ENCODE measurements at places on chromosomes 7 and 10.

GRCh38 chr7:107100824-107101223 lies 56.3 kb downstream of the PRKAR2B start:
- ATAC-seq = no peak

DNA sequence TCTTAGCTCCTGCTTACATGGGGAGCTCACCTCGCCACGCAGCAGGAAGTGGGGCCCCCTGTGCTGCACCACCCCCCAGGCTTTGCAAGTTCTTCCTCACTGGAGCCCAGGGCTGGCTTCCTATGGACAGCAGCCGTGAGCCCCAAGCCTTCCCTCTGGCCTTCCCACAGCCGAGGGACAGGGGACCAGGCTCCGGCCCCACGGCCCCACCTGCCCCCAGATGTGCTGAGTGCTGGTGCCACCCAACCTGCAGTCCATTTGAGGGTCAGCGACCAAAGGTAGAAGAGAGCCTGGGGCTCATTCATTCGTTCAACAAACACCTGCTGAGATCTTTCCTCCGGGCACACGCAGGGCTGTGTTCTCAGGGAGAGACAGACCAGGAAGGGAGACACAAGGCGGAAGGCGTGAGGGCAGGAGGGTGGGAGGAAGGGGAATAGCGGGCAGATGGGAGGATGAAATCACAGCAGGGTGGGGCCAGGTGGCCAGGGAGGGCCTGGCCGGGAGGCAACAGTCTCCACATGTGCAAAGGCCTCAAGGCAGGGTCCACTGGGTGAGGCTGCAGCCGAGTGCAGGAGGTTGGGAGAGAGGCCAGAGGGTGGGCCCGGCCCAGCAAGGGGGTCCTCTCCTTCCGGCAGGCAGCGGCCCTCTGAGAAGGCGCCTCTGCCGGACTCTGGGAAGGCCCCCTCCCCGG lies 100.1 kb downstream of the FOXL3 start:
- no peak for ATAC-seq

- ATAC-seq = no peak
Measured at GRCh38 chr7:67407392-67408071, 410.9 kb downstream of the TYW1 start.

DNA sequence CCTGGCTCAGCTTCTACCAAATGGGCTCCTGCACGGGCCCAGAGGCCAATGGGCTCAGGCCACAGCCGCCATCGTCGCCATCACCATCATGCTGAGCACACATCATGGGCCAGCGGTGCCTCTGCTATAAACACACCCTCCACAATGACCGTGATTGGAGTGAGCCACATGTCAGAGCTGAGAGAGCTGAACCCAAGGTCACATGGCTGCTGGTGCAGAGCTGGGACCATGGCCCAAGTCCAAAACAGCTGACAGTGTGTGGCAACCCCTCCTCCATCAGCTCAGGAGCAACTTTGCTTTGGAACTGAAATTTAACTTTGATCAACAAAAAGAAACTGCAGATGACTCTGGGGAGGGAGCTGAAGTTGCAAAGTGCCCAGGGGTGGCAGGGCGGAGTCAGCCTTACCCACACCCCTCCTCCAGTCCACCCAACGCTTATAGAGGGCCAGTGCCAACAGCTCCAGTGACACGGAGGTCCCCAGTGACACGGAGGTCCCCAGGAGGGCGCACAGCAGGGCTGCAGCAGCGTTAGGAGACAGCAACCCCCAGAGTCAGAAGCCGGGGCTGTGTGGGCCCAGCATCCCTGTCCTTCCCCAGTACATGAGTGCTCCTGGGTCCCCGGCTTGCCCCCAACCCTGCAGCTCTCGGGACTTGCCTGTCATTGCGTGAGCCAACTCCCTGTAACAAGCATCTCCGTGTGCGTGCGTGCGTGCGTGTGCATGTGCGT lies 249.6 kb downstream of the ELFN1 start:
- ATAC-seq = peak; percentile 44

DNA sequence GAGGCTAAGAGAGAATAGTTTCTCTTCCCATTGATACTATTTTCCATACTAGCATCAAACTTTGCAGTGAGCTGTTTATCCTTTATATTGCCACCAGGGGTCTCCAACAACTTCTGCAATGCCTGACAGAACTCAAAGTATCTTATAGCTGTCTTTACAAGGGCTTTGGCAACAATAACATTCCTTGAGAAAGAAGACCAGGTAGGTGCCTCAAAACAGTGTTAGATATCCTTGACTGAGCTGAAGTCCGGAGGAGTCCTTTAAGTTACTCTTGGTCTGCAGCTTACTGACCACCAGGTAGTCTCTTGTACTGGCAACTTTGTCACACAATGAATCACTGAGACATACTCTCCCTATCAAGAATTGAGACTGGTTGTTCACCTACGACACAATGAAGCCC lies 30.0 kb upstream of the TES start:
- peak; percentile 60 for ATAC-seq

DNA sequence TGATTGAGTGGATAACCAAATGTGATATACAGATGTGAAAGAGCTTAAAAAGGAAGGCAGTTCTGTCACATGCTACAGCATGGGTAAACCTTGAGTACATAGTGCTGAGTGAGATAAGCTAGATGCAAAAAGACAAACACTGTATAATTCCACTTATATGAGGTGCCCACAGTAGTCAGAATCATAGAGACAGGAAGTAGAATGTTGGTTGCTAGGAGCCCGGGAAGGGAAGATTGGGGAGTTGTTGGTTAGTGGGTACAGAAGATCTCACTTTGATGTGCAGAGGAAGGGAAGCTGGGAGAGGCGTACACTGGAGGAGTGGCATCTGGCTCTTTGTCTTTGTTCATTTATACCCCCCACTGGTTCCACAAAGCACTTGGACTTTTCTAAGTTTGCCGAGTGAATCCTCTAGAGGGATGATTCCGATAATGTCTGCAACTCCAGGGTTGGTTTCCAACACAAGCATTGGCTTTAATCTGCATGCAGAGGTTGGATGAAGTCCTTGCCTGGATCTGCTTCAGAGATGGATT lies 39.5 kb downstream of the TSPAN14 start:
- ATAC-seq = no peak

DNA sequence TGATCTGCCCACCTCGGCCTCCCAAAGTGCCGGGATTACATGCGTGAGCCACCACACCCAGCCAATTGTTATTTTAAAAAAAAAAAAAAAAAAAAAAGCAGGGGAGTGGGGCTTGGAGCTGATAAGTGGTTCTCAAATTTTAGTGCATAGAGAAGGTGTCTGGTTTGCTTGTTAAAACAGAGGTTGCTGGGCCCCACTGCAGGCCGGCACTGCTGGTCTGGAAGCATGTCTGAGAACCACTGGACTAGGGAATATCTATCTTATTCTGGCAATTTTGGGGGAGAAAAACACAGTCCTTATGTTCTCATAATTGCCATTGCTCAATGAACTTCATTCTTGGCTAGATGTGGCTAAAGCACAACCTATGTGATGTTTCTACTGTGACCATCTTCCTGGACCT lies 19.0 kb upstream of the FIGNL1 start:
- ATAC-seq = no peak

DNA sequence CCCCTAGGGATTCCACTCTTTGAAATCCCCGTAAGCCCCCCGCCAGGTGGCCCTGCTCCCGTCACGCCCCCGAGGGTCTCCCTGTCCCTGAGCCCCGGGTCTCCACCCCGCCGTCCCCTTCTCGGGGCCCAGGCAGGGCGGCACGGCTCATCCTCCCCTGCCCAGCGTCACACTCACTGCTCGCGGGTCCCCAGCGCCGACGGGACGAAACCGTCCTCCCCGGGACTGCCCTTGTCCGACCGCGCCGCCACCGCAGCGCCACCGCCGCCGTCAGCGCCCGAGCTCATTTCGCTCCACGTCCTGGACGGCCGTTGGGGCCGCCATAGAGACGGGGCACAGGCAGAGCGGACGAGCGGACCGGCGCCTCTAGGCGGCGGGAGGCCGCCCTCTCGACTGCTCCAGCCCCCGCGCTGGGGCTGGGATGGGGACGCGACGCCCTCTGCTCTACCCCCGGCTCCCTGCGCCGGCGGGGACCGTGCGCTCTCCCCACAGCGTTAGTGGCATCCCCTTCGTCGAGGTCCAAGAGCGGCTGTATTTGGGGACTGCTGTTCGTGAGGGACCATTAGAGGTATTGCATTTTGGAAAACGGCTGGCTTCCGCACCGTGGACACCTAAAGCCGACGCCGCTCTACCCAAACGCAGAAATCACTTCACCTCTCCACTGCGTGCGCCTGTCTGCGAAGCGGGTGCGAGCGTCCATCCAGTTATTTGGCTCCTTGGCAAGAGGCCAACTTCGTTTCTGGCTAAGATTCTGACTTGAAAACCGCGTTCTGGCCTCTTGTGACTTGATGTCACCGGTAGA lies at the start of gene EEF1AKMT2:
TSS of gene EEF1AKMT2 (minus strand) at position 341 of the 802 bp plus-strand sequence. CDS start at position 287, 54 bp downstream.
- ATAC-seq = peak; percentile 99

DNA sequence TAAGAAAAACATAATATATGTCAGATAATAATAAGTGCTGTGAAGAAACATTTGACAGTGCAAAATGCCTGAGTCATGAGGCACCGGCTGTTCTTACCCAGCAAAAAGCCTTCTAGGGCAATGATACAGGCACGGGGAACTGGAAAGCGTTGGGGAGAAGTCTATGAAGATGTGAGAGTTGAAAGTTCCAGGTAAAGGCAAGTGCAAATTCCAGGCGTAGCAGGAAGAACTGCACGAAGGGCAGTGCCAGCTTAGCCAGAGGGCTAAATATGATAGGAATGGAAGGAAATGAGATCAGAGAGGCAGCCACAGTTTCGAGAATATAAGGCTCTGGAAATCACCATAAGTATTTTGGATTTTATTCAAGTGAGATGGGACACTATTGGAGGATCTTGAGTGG lies 87.0 kb downstream of the IPMK start:
- ATAC-seq = no peak

GRCh38 chr7:72335561-72336381 lies 76.4 kb downstream of the CALN1 start:
- ATAC-seq = no peak

- no peak for ATAC-seq
Measured at GRCh38 chr7:125136341-125136740, 206.7 kb upstream of the POT1 start.

GRCh38 chr7:153081496-153081895 lies 321.9 kb downstream of the ACTR3B start:
- ATAC-seq = no peak

- no peak for ATAC-seq
Measured at GRCh38 chr10:60029475-60029874, 123.1 kb upstream of the CCDC6 start.

DNA sequence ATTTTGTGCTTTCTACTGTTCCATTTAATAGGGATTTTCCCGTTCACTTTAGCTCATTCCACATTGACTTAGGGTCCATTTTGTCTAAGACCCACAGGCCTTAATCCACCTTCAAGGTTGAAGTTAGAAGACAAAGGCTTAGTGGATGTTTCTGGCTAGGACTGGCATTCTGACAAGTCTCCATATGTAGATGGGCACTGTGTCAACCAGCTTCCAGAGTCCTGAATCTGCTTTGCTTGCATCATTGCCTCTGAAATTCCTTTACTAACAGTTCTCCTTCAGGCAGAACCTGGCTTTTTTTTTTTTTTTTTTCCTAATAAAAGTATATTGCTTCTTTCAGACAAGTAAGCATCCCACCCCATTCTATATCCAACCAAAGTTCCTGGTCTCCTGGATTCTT lies 69.6 kb upstream of the PDCD4 start:
- no peak for ATAC-seq

- no peak for ATAC-seq
Measured at GRCh38 chr7:130489140-130489983, 2.5 kb upstream of the MEST start.

- peak; percentile 69 for ATAC-seq
Measured at GRCh38 chr10:114073395-114074186, 29.9 kb downstream of the ADRB1 start.

DNA sequence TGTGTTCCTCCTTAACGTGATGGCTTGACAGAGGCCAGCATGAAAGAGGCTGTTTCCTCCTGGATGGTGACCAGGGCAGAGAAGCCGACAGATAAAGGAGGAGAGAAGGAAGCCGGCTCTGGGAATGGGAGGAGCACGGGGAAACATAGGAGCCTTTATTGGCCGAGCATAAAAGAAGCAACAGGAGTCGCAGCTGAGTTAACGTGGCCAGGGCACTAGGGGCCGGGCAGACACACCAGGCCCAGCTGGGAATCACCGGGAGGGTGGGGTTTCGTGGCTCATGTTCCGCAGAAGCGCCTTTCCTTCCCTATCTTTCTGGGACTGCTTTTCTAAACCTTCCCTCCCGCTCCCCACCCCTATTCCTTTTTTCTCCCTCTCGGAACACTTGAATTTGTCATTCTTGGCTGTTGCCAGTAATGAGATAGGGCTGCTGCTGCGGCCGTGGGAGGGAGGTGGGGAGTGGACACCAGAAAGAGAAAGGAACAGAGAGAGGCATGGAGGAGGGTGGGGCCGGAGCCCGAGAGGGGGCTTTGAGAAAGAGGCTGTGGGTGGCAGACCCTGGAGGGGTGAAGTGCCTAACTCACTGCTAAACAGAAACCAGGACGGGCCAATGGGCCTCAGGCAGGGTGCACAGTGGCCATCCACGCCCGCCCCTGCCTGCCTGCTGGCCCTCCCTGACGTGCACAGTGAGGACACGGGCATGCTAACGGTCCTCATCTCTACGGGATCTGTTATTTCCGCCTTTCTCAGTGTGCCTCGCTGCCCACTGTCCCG lies 65.2 kb downstream of the COL13A1 start:
- ATAC-seq = no peak

- no peak for ATAC-seq
Measured at GRCh38 chr10:59124187-59124586, 52.3 kb upstream of the PHYHIPL start.

- no peak for ATAC-seq
Measured at GRCh38 chr7:124647630-124648306, 117.8 kb downstream of the GPR37 start.

- ATAC-seq = no peak
Measured at GRCh38 chr10:127694580-127695193, 42.3 kb upstream of the FOXI2 start.

GRCh38 chr7:20735346-20736065 lies 51.2 kb downstream of the SP8 start:
- no peak for ATAC-seq

Data from stimulated activated memory B cell treated with anti-CD40 and anti-IgM and Interleukin-4, amounts not matched to agents 10 μg/mL and 1 μg/mL and 100 μg/mL, for 72 hours (primary cell).